ENCODE measurements at places on chromosomes 4 and X.

- DNase-seq: no peak
These were observed 230.8 kb downstream of the INPP4B start for GRCh38 chr4:142615324-142615665.

DNA sequence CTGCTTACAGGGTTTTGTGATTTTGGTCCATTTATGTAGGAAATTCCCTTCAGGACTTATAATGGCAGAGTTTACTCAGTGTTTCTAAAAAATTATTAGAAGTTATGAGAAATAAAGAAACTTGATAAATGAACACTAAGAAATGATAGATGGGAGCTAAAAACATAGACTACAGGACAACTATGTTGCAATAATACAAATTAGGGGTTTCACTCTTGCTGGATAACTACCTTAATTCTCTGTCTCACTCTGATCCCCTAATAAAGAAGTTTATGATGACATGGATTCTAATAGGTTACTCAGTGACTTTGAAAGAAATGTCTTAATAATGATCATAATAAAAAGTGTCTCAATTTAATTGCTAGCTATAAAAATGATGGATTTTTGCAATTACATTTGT, 23.3 kb upstream of the BBS12 start:
- DNase-seq: no peak

DNA sequence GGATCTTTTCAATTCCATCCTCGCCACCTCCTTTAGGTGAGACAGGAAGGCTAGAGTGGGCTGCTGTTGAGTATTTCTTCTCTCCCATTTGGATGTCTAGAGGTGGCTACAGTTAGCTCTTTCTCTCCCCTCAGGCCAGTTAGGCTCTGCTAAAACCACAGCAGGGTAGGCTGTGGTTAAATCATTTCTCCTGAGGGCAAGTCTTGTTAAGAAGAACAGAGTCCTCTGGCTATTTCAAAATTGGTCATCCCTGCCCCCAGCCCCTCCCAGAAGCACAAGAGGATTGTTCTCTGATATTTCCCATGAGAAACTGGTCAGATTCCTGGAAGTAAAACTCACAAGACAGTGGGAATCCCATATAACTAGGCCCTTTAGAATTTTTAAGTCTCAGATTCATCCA, 1359.5 kb downstream of the TECRL start:
- DNase-seq: no peak

GRCh38 chr4:79445371-79445781, 37.3 kb upstream of the GK2 start:
- DNase-seq: no peak

GRCh38 chr4:153318696-153319320, 25.7 kb upstream of the MND1 start:
- DNase-seq: no peak

DNA sequence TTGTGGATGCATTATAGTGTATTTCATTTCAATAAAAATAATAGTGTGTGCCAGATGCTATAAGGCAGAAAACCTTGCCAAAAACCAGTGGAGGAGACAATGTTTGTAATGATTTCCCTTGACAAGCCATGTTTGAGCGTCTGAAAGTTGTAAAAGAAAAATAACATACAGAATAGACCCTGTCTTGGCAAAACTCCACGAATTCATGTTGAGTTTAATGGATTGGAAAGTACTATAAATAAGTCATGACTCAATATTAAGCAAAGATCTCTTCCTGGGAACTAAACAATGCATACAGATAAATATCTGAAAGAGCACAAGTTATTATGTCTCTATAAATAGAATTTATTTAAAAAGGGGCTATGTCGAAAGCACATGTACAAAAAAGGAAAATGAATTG, 543.5 kb downstream of the GABRG1 start:
- DNase-seq: no peak

DNA sequence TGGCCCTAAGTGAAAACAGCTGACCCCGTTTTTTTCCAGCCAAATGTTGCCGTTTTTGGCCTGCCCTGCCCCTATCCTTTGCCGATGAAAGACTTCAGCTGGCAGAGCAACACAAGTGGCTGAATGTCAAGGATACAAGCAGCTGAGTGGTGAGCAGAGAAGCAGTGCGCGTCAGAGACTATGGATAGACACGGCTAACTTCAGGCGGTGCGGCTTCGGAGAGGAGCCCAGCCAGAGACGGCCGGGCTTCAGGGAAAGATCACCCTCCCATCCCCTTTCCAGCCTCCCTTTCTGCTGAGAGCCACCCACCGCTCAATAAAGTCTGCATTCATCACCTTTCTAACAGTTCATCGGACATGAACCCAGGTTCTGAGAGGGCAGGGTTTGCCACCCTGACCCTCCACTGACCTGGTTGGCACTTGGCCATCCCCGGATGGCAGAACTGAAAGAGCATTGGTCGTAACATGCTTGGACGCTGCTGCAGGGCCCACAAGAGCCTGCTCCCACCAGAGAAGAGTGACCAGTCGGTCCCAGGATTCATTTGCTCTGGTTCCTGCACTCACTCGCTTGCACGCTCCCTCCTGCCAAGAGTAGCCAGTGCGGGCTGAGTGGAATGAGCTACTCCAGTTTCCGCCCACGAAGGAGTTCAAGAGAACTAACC, 125.8 kb downstream of the PPEF1 start:
- no peak for DNase-seq

- DNase-seq: no peak
These were observed 1196.7 kb downstream of the RAPGEF2 start for GRCh38 chr4:160299608-160300007.

GRCh38 chr4:128565565-128566186, 243.8 kb upstream of the JADE1 start:
- DNase-seq: no peak

All from stimulated activated CD8-positive, alpha-beta memory T cell treated with anti-CD3 and anti-CD28 coated beads, Interleukin-4, amount 100 ng/mL, for 4 hours (primary cell).